T-helper 9 cell (primary cell): ENCODE measurements at places on chromosomes 3 and 15.

DNA sequence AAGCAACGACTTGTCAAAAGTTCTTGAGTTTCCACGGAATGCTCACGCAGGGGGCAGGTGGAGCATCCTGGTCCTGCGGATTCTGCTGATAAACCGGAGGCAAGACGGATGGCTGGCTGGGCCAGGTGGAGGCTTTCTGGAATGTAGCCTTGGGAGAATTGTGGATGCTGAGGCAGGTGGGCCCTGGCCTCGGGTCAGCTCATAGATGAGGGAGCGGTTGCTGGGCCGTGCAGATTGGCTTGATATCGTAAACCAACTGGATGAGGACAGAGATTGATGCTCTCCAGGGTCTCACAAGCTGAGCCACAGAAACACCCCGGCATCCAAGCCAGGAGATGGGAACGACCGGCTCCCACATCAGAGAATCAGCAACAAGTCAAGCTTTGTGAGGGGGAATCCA is 50.0 kb upstream of the TFRC start:
- DNase-seq = no peak

DNA sequence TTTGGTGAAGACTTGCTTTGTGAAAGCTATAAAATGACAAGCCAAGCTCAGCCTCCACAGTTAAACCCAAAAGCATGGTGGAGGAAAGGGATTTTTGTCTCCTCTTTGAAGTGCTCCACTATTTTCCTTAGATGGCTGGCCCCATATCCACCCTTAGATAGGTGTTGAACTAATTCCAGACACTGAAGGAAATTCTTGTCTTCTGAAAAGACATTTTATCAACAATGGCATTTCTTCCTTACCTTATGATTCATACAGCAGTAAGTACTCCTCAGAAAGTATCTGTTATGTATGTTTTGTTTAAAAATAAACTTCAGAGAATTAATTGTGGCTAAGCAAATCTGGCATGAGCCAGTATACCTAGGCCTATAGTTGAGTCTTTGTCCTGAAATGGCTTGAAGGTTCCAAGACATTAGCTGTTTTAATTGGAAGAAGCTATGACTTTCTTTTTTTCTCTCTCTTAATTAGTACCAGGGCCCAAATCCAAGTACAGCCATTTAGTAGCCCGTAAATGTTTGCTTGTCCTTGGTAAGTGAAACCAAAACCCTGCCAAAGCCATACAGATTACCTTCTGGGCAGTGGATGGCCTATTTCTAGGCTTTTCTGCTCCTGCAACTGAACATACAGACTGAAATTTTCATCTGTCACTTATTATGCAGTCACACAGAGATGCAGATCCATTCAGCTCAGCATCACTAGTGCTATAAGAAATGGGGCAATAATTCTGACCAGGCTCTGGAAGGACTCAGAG is 5.1 kb upstream of the BFSP2 start:
- DNase-seq = no peak

DNA sequence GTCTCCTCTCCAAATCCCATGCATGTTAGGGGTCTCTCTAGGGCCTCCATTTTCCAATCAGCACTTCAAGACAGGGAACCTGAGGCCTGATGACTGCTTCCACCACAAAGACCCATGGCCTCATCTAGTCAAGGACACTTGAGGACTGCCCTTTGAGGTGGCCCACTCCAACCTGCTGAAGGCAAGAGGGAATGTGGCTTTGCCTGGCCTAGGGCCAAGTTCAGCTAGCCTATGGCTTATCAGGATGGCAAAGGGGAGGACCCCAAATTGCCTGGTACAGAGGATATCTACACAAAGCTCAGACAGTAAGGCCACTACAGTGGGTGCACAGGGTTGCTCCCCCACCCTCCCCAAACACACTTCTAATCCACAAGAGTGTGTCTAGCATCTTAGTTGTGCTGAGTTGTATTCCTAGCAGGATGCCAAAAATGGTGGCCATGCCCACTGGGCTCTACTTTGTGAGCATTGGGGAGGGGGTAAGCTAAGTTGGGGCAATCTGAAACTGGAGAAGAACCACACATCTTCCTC is 10.0 kb upstream of the GRAMD2A start:
- no peak for DNase-seq

- no peak for DNase-seq
These were observed 207.3 kb downstream of the CHL1 start for GRCh38 chr3:403826-404225.

DNA sequence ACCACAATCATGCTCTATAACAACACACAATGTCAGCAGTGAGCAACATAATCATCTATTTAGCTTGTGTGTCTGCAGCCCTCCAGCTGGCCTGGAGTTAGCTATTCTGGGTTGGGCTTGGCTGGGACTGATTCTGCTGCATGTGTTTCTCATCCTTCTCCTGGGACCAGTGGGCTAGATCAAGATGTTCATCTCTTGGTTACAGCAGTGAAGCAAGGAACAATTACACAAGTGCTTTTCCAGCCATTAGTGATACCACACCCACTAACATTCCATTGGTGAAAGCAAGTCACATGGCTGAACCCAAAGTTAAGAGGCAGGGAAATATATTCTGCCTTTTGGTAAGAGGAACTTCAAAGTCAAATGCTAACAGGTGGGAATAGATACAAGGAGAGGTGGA is 14.6 kb downstream of the NUDT16 start:
- DNase-seq = no peak
